ENCODE measurements at places on chromosomes 12 and 14.

DNA sequence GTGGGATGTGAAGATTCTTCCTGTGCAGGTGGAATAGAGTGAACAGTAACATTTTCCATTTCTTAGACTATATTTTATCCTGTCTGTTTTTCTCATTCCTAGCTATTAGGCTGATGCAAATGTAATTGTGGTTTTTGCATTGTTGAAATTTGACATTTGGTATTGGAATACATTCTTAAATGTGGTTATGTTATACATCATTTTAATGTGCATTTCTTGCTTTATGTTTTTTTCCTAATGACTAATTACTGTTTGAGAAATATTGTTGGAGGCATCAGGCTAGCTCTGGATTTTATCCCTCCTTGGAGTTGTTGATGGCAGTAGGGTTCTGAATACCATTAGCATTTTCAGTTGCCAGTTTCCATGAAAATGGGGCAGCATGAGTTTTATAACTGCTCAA lies 75.9 kb upstream of the GNG2 start:
- DNase-seq, result no peak

- DNase-seq, result no peak
These were observed 37.2 kb downstream of the RDH12 start for GRCh38 chr14:67738740-67739504.

DNA sequence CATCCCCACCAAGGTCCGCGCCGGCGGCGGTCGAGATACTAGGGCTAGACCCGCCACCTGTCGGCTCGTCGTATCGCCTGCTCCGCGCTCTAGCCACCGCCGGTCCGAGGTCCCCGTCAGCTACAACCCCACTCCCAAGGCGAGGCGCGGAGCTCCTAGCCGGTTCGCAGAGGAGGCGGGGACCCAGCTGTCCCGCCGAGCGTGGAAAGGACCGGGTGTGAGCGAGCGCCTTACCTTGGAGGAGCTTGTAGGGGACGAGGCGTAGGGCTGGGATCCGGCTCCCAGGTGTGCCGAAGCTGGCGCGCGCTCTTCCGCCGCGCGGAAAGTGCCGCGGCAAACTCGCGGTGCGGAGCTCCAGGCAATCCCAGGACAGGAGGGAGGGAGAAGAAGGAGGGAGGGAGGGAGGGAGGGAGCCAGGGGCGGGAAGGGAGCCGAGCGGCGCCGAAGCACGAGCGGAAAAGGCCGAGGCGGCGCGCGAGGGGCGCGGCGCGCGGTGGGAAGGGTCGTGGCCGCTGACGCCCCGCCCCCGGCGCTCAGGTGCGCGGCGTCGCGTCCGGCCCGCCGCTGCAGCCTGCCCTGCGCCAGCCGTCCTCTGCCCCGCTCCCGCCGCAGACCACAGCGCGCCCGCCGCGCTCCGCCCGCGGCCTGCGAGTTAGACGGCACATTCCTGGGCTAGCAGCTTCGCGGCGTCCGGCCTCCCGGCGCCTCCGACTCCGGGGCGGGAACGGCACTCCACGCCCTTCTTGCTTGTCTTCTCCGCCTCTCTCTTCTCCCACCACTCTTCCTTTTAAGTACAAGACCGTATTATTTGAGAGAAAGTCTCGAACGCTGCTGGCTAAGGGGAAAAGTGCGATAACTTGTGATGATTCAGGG lies at the start of gene PAWR:
PAWR (minus strand) TSS at position 327 of the 873 bp plus-strand sequence. CDS start 720 bp downstream, outside the sequence.
- DNase-seq, result peak; percentile 84

- DNase-seq, result no peak
These were observed 463.5 kb downstream of the TMEM132D start for GRCh38 chr12:129440278-129440677.

GRCh38 chr14:104141621-104142091 lies 3.3 kb downstream of the KIF26A start:
- no peak for DNase-seq

- peak; percentile 48 for DNase-seq
These were observed 519 bp downstream of the MORN3 start for GRCh38 chr12:121668750-121669520.

DNA sequence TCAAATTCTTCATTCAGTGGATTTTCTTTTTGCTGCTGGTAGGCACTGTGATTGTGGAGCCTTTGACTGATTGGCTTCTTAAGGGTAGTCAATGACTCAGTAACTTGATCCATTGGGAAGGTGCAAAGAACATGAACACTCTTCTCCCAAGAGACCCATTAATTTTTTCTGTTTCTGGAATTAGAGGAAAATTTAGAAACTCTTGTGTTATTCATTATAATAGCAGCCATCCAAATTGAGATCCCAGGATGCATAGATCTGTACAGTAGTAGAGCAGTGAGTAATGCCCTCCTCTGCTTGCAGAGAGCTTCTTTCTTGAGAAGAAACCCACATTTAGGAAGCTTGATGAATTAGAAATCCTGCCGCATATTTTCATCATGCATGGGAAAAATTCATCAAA lies 63.9 kb downstream of the MYRFL start:
- DNase-seq, result no peak

- DNase-seq, result no peak
These were observed 55.7 kb downstream of the TMX1 start for GRCh38 chr14:51295646-51296263.

GRCh38 chr14:104355101-104356019 lies 217.0 kb downstream of the KIF26A start:
- DNase-seq, result no peak

DNA sequence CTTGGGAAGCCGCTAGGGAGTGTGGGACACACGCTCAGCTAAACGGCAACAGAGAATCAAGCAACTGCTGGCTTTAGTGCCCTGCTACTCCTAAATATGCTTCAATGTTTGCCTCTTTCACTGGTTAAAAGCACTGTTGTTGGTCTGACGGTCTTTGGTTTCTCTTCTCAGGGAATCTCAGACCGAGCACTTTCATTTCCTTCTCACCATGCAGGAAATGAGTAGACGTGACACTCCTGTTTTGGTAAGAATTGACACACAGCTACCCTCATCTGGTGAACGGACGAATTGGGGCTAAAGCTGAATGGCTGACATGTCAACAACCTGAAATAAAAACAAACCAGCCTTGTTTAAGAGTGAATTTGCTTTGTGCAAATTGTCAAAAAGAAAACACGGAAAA lies 57.5 kb upstream of the PIWIL1 start:
- peak; percentile 44 for DNase-seq

DNA sequence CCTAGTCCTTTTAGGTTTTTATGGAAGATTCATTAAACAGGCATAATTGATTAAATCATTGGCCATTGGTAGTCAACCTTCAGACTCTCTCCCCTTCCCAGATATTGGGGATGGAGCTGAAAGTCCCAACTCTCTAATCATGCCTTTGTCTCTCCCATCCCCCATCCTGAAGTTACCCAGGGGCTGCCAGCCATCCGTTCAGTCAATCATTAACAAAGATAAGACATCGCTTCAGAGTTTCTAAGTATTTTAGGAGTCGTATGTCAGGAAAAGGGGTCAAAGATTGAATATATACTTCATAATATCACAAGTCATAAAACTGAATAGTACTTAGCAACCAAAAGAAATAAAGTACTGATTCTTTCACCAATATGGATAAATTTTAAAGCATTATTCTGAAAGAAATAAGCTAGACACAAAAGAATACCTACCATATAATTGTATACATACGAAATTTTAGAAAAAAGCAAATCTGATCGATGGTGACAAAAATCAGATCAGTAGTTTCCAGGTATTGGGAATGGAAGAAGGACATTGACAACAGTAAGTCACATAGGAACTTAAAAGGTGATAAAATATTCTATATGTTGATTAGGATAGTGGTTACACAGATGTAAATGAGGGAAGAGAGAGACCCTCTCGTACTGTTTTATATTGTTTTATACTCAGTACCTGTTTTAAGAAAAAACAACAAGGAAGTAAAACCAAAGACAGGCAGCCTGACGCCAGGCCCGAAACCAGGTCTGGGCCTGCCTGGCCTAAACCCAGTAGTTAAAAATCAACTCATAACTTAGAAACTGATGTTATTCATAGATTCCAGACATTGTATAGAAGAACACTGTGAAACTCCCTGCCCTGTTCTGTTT lies 414.4 kb downstream of the DAD1 start:
- no peak for DNase-seq

GRCh38 chr12:94817695-94818075 lies 167.3 kb upstream of the TMCC3 start:
- no peak for DNase-seq

DNA sequence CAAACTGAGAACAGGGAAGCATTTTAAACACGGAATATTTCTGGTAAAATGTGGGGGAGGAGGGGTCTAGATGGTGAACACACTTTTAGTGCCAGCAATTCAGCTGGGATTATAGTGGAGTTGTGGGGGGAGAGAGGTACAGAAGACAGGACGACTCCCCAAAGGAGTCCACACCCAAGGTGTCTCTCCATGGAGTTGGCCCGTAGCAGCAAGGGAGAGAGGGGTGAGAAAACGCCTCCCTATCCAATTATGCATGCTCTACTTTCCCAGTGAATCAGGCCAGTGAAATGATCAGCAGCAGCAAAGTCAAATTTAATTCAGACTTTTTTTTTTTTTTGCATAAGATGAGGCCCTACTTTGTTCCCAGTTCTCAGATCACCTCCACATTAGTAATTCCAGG lies 38.6 kb downstream of the BTG1 start:
- DNase-seq, result no peak

- no peak for DNase-seq
These were observed 166.5 kb downstream of the ZFP36L1 start for GRCh38 chr14:68626386-68626785.

- DNase-seq, result no peak
These were observed 202.5 kb downstream of the CALM1 start for GRCh38 chr14:90599339-90599738.

DNA sequence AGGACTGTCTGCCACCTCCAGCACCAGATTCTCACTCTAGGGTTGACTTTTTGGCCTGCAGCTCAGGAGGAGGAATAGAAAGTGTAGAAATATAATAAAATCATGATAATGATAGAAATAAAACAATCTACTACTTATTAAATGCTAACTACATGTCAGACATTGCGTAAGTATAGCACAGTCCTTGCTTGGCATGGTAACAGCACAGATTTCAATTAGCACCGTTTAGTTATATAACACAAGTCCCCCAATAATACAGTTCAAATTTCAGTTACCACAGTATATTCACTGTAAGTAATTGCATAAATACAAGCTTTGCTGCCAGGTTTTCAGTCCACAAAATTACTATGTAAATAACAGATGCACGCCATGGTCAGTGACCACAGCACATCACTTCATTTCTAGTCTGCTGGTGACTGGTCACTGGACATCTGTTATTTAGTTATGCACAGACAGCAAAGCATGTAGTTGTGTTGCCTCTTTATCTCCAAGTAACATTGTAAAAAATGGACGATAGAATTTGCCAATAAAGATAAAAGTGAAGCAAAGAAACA lies 6.5 kb upstream of the GLT8D2 start:
- DNase-seq, result no peak

DNA sequence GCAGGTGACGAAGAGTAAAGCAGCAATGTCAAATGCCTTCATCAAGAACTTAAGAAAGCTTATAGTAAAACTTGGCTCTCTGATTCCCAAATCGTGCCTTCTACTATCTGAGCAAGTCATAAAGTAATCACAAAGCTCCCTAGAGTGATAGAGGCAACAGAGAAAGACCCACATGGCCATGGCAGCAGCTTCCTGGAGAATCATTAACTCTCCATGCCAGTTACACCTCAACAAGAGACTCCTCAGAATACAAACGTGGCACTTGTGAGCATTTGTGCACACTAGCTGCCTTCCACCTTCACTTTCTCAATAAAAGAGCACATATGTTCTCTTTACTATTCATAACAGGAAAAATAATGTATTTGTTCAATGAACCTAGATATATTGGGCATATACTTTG lies 48.0 kb downstream of the PLCZ1 start:
- DNase-seq, result no peak

- DNase-seq, result peak; percentile 64
These were observed 7.7 kb upstream of the PPP1R13B start for GRCh38 chr14:103854822-103855733.

- DNase-seq, result no peak
These were observed 9.5 kb upstream of the GSG1 start for GRCh38 chr12:13112968-13113367.

DNA sequence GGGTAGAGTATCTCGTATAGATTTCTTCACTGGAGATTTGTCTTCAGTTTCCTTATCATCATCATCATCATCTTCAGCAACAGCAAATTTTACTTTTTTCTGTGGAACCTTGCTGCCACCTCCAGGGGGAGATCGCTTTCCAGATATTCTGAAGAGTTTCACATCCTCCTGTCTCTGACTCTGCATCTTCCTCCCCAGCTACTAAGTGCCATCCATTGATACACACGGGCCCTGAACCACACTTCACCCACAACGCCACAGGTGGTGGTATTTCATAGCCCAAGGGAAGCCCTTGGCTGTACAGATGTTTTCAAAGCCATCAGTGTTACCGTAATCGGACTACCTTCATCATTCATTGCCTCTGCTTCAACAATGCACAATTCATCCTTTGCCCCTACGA lies 82.2 kb downstream of the PPP2R5C start:
- DNase-seq, result no peak

DNA sequence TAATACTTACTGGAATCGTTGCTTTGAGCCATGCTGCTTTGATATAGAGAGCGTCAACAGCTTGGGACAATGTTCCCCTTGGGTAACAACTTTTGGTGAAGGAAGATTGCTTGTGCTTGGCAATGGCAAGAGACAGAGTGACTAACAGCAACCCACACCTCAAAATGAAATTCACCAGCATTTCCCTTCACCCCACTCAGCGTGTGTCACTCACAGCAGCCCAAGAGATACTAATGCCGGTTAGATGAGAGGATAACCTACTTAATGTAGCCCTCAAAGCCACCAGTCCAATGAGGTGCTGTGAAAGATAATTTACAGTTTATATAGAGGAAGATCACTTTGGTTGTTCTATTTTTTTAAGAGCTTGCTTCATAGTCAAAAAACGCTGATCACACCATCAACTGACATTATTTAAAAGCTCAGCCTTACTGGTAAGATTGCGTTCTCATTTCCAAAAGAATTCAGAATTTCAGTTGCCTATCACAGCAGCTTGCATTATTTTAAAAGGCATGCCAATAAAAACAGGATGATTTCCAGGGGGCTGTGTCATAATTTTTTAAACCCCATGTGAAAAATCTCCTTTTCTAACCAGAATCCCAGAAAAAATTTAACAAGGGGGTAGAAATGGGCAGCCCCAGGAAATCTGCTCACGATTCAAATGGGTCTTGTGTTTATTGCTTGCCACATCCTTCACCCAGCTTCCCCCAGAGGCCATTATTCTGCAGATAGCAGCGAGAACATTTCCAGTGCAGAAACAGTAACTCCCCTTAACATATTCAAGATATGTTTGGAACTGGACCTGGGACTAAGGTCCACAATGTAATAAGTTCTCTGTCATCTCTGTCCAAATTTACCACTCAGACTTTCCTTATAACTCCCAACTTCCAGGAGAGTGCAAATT lies at the start of gene IL26:
IL26 (minus strand) TSS at position 235 of the 901 bp plus-strand sequence; CDS start at position 181, 54 bp downstream.
- DNase-seq, result no peak

- peak; percentile 45 for DNase-seq
These were observed 223.9 kb downstream of the MED13L start for GRCh38 chr12:116053479-116054200.

All from umbilical cord (tissue), 2 donors.